ENCODE measurements at places on chromosomes 1 and 21.

- peak; percentile 54 for DNase-seq
Observed at GRCh38 chr1:91502672-91503184, 2.1 kb downstream of the CDC7 start.

DNA sequence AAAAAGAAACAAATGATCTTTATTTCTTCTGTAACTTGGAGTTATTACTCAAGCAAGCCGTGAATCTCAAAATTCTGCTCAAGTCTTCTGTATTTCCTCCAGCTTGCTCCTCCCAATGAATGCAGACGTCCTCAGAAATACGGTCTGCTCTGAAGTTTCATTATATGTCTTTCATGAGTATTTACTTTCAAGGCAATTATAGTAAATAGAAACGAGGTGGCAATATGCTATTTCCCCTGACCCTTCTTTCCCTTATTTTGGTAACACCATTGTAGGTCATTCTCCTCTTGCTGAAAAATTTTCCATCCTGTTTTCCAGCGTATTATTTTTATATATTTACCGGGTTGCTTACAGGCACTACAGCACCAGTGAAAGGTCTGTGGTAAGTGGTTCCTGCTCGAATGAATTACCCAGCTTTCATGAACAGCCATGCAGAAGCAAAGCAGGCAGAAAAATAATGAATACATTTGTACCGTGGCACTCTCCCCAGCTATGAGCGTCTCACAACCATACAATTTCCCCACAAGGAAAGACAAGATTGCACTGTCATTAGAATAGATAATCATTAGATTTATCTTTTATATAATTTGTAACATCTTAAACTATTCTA lies 350.9 kb upstream of the PKN2 start:
- no peak for DNase-seq

GRCh38 chr1:238061967-238062613 lies 171.4 kb upstream of the ZP4 start:
- DNase-seq = no peak

DNA sequence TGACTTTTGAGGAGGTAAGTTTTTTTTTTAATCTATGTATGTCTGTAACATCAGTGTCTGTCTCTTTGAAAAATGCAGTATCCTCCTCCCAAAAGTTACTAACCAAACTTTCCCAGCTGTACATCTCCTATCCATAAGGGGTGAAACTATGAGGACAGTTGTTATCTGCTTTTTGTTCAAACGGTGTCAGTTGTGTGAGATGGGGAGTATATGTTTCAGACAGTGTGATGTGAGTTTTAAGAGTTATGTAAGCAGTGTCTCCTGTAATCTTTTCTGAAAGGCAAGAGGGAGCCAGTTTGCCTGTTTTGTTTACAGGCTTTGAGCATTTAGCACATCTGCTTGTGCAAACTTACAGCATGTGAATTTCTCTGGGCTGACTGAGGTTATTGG lies 34.8 kb upstream of the CACYBP start:
- DNase-seq = no peak

DNA sequence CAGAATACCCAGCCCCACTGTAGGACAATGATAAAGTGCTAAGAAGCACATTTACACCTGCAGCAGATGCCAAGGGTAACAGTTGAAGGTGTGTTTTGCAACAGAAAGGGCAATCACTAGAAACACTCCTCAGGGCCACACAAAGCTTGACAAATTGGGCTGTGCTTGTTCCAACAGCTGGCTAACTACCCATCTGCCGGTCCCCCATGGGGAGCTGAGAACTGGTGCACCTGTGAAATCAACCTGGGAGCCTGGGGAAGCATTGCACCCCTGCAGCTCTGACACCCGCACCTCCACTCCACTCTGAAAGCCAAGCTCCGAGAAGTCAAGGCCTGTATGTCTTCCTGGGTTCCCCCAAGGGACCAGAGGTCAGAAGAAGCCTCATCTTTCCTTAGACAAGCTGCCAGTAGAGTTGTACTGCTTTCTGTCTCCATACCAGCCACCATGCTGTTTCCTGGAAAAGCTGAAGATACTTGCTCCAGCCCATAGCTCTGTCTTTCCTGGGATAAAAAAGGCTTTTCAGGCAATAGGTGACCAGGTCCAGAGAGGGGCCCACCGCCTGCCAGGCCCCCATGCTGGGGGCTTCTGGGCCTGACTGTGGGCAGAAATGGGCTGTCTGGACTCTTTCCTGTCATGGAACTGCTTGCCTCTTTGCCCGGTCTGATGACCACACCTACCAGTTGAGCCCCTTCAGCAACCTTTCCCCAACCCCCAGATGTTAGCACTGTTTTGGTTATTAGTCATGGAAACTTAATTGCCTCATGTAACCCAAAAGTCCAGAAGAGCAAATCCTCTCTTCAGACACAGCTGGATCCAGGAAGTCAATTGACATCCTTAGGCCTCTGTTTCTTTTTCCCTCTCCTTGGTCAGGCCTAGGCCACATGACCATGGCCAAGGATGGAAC lies 93.6 kb downstream of the KIF14 start:
- DNase-seq = peak; percentile 74

- no peak for DNase-seq
Observed at GRCh38 chr1:22829309-22829989, 118.8 kb downstream of the EPHB2 start.
